ENCODE measurements at places on chromosomes 2 and 18. TPM values are rescaled to one million over a fixed set of nuclear protein-coding genes. Genes with fewer than 3 reads are reported as not detected.

POTEC gene
- total RNA-seq = not detected

- no peaks in the 10 kb centered on the region for H3K36me3 ChIP-seq
- no peak overlapping the region for H3K4me3 ChIP-seq
- H3K27ac ChIP-seq = no peak overlapping the region
These were observed 11.4 kb upstream of the NEU4 start for GRCh38 chr2:241797441-241798080.

- no peak for DNase-seq
- H3K4me1 ChIP-seq = no peaks in the 10 kb centered on the region
- H3K4me3 ChIP-seq = no peak overlapping the region
- no peak overlapping the region for H3K27ac ChIP-seq
These were observed 15.0 kb downstream of the RND3 start for GRCh38 chr2:150472511-150472899.

DNA sequence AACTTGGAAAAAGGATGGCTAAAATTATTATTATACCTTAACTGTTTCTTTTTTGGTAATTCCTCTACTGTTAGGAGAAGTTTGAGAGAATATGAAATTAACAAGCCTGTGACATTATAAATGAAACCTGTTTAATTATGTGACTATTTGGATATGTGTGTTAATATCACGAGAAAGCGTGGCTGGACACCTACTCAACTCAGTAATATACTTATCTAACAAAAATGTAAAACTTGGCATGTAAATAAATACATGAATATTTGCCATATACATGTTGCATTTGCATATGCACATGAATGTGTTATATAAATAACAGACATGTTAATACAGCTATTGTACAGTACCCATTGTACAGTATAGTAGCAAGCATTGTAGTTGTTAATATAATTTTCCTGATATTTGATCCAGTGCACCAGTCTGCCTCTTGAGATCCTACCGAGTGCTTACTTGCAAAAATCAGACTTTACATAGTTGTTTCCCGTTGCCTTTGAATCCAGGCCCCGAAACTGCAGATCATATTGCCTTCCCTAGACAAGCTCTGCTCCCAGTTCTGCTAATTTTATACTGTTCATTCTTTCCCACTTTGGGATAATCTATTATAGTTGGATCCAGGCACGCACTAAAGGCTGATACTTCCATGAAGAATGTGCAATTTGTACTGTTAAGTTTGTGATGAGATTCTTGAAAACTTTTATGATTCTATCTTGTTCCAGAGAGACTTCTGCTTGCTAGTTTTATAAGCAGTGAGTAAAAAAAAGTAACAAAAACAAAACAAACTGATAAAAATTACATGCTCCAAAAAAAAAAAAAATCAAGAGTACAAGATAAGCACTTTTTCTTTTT lies 395.6 kb downstream of the ARHGAP15 start:
- H3K27ac ChIP-seq = peak overlapping the region; percentile 84
- peaks cover 16% of the 10 kb centered on the region for H3K36me3 ChIP-seq
- H3K4me1 ChIP-seq = peaks cover 45% of the 10 kb centered on the region
- H3K27me3 ChIP-seq = no peaks in the 10 kb centered on the region
- H3K4me3 ChIP-seq = peak overlapping the region; percentile 71

NYAP2 gene
- total RNA-seq = 0.12 TPM
